ENCODE measurements at places on chromosomes 5 and 9. TPM values are rescaled to one million over a fixed set of nuclear protein-coding genes. Genes with fewer than 3 reads are reported as not detected.
A peak's percentile ranks its signal among the peaks of the same experiment; 100 is the strongest.

- no peak for DNase-seq
Observed at GRCh38 chr5:150206098-150206778, 16.4 kb downstream of the SLC6A7 start.

- DNase-seq, result no peak
Observed at GRCh38 chr5:51172903-51173626, 210.2 kb upstream of the ISL1 start.

GRCh38 chr9:76559286-76559685, 100.3 kb downstream of the GCNT1 start:
- DNase-seq, result peak; percentile 28

GRCh38 chr9:33124046-33124445, 43.1 kb downstream of the B4GALT1 start:
- no peak for DNase-seq

- DNase-seq, result peak; percentile 7
Observed at GRCh38 chr9:137552022-137552768, 516 bp downstream of the MRPL41 start.

DNA sequence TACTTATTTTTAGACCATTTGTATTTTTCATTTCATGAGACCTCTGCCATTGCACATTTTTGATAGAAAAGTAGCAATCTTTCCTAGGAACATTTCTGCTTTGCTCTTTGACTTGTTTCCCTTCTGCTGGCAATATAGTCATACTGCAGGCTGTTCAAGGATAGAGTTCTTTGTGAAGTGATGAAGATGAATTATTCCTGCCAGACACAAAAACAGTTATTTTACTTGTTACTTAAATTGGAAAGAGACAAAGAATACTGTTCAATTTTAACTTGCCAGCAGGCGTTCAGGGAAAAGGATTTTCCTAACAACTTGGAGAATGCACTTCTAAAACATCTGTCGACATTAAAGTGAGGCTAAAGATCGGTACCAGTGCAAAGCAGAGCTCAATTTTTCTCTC, 251.7 kb upstream of the ACTBL2 start:
- DNase-seq, result peak; percentile 30

Gene FGD3
- not detected for total RNA-seq

All from fibroblast of the aortic adventitia (primary cell).